ENCODE measurements at places on chromosomes 1 and 21.

DNA sequence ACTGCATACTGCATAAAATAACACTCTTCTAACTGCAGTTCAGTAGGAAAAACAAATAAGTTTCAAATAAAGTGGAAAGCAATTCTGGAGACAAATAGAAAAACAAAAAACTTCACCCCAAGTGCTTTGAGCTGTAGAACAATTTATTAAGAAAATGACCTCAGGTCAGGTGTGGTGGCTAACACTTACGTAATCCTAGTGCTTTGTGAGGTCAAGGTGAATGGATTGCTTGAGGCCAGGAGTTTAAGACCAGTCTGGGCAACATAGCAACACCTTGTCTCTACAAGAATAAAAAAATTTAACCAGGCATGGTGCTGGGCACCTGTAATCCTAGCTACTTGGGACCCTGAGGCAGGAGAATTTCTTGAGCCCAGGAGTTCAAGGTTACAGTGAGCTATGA, 5.0 kb upstream of the PPT1 start:
- no peak for DNase-seq

DNA sequence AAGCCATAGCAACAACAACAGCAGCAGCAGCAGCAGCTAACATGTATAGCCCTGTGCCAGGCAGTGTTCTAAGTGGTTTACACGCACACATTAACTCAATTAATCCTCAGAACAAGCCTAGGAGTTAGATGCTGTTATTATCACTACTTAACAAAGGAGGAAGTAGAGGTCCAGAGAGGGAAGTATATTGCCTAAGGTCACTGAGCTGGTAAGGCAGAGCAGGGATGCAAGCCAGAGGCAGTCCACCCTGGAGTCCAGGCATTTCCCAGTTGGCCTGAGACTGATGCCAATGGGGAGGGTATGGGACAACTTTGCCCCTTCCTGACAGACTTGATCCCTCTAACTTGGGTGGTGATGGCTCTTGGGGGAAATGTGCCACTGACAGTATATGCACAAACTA, 6.8 kb downstream of the CDC14A start:
- DNase-seq: no peak

GRCh38 chr1:219072329-219072728, 101.3 kb upstream of the LYPLAL1 start:
- no peak for DNase-seq

DNA sequence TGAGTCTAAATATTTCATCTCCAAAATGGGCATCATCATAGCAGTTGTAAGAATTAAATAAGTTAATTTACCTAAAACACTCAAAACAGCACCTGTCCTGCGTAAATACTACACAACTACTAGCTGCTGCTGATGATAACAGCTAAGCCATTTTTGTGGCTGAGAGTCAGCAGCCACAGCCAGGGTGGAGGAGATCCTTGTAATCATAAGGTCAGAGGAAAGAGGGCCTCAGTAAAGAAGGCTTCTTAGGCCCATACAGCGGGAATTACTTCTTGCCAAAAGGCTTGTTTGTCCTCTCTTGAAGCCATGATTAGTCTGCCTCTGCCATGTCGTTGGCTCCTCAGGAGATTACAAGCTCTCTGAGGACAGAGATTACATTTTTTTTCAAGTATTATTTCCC, 245.0 kb downstream of the FGGY start:
- no peak for DNase-seq

DNA sequence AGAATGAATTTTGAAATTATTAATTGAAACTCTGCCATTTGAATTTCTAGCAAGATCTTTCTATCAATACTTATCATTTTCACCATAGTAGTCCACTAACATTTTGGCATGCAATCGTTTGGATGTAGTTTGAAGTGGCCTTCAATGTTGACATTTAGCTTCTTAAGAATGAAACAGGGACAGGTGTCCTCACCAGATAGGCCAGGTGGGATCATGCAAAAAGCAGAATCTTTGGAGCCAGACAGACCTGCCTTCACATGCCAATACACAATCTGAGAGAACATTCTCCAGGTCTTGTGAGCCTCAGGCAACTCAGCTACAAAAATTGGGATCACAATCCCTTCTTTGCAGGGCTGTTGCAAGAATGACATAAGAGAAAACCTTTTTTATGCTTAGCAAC, 18.3 kb upstream of the HSPA13 start:
- DNase-seq: no peak

GRCh38 chr1:231628207-231628876, 1.8 kb downstream of the DISC1 start:
- no peak for DNase-seq

DNA sequence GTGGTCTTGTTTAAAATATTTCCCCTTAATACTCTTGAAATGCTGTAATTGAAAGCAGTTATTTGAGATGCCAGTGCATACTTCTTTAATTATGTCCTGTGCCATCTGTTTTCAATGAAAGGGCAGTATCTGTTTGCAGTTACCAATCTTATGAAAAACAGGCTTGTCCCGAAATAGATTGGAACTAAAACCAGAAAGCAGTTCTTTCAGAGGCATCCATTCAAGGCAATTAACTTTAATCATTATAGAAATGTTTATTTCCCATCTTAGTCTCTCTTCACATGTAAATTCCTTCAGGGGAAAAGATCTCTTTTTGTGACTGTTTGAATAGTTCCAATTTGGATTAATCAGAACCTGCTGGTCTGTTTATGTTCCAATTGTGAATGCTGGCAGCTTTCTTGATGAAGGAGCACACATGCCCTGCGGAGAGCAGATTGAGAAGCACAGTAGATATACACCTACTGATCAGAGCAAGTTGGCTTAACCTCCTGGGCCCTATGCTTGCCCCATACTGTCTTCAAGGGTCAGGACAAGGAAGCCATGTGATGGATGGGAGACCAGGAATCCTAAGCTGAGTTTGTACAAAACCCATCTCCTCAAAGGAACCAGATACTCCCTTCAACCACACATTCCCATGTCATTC, 41.6 kb upstream of the MROH9 start:
- DNase-seq: no peak

DNA sequence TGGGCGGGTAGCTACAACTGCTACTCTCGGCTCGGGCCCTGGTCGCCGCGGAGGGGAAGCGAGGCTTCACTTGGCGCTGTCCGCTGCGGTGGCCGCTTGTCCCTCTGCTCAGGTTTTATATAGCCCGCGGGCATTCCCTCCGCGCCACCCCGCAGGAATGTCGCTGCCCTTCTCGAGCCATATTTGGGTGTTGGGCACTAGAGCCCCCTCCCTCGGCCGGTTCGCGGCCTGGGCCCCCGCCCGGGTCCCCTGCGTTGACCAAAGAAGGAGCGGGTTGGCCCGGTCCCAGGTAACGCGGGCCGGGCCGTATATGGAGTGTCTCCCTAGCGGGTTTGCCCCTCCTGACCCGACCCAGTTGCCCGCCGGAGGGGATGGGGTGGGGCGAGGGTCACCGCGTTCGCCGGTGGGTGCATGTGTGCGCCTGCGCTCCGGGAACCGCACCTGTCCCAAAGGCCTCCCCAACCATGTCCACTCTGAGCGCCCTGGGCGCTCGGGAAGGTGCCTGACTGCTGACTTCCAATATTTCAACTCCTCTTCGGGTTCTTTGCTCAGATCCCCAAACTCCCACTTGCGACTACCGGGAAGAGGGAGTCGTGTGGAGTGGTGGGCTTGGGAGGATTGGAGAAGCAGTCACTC, at the start of gene ACTA1:
TSS of gene ACTA1 (minus strand) at position 90 of the 636 bp plus-strand sequence. CDS start 979 bp downstream, outside the sequence.
- DNase-seq: no peak

- no peak for DNase-seq
Observed at GRCh38 chr1:246160905-246161304, 346.2 kb downstream of the SMYD3 start.

GRCh38 chr1:172640111-172640510, 18.8 kb upstream of the FASLG start:
- no peak for DNase-seq

- DNase-seq: no peak
Observed at GRCh38 chr1:113390871-113391648, 745 bp downstream of the MAGI3 start.

DNA sequence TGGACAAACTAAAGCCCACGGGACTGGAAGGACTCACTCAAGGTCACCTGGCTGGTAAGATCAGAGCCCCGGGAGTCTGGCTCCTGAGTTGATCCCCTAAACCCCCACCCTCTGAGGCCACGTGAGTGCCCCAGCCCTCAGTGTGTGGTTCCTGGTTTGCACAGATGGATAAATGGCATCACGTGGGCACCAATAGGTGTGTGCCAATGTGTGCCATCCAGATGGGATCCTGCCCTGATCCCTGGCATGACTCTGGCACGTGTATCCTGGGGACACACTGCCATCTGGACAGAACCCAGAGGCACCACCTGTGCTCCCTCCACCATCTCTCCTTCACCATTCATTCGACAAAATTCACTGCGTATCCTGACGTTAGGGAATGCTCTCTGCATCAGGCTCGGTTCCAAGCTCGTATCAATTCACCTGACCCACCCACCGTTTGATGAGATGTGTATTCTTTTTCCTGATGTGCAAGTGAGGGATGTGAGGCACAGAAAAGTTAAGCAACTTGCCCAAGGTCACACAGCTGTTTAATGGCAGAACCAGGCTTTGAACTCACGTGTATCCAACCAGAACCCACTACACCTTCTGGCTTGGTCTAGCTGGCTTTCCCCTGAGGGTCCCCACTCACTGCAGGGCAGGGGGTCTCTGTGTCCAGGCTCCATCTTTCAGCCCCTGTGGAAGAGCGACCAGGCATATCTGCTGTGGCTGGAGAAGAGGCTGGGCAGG, 49.8 kb upstream of the PAX7 start:
- no peak for DNase-seq
